ENCODE measurements at places on chromosomes 5 and 9.

- DNase-seq = no peak
Observed at GRCh38 chr5:83564069-83564749, 92.7 kb downstream of the VCAN start.

- no peak for DNase-seq
Observed at GRCh38 chr9:109088221-109088620, 31.5 kb downstream of the TMEM245 start.

- no peak for DNase-seq
Observed at GRCh38 chr5:130651440-130651839, 513.6 kb downstream of the HINT1 start.

GRCh38 chr9:33780276-33780675 lies 15.1 kb upstream of the PRSS3 start:
- DNase-seq = no peak

DNA sequence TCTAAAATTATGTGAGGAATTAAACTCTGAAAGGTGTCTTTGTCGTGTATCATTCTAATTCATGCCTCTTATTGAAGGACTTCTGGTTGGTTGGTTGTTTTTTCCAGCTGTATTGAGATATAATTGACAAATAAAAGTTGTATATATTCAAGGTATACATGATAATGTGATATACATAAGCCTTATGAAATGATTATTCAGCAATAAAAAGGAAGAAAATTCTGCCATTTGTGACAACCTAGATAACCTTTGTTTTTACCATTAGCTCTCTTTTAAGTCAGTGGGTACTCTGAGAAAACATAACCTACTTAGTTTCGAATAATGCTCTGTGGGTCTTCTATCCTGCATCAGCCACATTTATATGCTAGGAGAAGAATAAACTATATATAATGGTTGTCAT lies 89.6 kb downstream of the RAB3C start:
- no peak for DNase-seq

- no peak for DNase-seq
Observed at GRCh38 chr9:69673311-69673640, 1.1 kb upstream of the APBA1 start.

- DNase-seq = peak; percentile 16
Observed at GRCh38 chr5:102807878-102808502, 52.9 kb downstream of the PAM start.

- DNase-seq = no peak
Observed at GRCh38 chr5:117657541-117657940, 1082.9 kb upstream of the SEMA6A start.

DNA sequence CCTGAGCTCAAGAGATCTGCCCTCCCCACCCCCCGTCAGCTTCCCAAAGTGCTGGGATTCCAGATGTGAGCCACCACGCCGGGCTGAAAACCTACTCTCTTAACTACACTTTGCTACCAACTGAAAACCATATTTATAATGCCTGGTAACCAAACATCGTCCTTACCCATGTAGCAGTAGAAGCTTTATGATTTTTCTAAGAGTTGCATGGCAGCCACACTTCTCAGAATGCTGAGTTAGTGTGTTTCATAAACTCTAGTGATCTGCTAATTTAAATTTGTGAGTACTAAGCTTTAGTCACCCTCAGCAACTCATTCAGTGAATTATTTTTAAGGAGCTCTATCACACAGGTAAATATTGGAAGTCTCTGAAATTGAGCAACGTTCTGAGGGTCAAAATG lies 478.4 kb downstream of the KDM4C start:
- DNase-seq = no peak

GRCh38 chr9:73566627-73567026 lies 415.0 kb downstream of the ANXA1 start:
- no peak for DNase-seq

All from SW 1271 (cell line).